ENCODE measurements at places on chromosomes 6 and 20.

DNA sequence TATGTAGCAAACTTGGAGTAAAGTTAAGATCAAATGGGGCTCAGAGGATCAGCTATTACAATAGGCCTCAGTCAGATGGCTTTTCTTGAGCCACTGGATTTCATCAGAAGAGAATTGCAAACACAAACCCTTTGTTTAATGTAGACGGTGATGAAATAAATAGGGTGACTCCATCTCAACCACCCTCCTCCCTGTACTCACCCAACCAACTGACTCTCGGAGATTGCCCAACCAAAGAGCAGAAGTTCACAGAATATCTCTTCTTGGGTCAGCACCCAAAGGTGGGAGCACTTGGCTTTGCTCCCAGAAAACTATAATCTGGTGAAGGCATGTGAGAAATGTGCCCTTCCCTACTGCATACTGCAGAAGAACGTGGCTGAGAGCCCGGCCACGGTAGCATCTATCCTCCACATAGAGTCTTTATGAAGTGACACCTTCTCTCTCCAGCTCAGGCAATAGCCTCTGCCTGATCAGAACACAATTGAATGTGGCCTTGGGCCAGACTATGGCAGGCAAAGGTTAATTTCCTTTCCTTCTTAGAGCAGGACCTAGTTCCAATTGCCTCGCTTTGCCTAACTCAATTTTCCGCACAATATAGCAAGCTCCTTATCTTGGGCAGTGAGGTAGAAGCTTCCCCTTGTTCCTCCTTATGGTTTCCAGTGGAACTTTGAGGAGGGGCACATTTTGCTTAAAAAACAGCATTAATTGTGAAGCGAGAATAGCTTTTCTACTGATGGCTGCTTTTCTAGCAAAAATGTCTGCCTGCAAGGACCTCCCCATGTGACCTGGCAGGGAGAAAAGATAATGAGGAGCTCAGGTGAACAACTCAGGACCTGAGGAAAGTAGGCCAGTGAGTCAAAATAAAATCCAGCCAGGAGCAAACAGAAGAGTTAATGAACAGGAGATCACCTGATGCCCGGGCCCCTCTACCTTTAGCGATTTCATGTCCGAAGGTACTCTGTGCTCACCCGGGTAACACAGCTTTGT lies 79.4 kb downstream of the GFOD1 start:
- no peak for DNase-seq

DNA sequence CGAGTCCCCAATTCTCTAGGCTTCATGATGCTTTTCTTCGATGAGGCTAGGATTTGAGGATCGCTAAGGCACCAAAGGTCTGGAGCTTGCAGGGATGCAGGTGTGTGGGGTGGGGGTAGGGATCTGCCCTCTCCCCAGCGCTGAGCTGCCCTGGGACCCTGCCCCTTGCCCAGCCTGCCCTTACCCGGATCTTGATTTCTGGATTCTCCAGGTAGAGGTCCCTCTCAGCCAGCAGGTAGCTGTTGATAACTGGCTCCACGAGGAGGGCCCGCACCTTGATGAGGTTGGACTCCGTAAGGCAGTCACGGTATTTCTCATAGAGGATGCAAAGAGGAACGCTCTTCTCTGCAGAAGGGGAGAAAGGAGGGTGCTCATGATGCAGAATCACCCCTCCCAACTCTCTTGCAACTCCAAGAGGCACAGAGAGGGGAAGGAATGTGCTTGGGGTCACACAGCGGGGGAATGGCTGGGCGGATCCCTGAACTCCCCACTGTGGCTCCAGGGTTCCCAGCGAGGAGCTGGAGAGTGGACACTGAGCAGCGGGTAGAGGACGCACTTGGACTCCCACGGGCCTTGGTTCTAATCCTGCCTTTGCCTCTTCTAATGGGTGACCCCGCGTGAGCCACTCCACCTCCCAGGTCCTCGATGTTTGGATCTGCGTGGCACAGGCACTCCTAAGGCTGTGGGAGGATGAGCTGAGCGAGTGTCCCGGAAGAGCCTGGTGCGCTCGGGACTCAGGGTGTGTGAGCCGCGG lies 32.7 kb downstream of the TGM2 start:
- DNase-seq: no peak

- no peak for DNase-seq
These were observed 70.6 kb downstream of the MTHFD1L start for GRCh38 chr6:150936021-150936555.

GRCh38 chr20:58239216-58239615 lies 10.8 kb upstream of the ANKRD60 start:
- DNase-seq: no peak

DNA sequence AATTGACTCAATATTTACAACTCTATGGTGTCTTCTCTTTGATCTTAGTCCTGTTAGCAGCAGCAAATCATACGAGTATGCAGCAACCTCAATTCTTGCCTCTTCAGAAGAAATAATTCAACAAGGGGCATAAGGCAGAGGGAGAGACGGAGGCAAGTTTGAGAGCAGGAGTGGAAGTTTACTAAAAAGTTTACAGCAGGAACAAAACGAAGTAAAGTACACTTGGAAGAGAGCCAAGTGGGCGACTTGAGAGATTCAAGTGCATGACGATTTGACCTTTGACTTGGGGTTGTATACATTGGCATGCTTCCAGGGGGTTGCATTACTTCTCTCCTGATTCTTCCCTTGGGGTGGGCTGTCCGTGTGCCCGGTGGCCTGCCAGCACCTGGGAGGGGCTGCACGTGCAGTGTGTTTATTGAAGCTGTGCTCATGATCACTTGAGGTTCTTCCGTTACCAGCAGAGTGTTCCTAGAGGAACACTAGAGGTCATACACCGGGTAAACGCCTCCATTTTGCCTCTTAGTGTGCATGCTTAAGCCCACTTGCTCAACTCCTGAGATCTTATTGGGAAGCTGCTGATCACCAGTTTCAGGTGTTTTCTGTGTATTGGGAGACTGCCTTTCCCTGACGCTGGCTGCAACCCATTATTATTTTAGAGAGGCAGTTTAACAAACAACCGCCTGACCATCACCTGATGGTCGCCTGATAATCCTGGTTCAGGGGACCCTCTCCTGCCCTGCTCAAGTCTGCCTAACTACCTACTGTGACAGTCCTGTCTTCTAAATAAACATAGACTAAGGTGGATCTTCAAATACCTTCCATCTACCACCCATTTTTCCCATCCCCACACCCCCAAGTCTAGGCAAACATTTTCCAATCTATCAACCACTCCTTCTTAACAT lies 172.4 kb upstream of the MYLIP start:
- no peak for DNase-seq

DNA sequence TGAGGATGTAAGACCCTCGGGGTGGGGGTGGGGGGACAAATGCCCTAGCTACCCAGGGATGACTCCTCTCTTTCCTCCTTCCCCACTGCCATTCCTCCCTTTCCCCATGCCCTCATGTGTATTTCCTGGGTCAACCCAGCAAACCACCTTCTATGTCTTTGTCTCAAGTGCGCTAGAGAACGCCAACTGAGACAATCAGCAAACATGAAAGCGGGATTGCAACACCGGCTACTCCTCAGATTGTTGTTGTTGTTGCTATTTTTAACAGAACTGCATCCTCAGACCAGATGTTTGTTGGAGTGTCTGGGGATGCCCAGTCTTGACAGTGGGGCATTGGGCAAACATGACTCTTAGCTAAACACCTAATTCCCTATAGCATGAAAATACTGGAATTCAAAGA lies 39.3 kb upstream of the HIVEP1 start:
- no peak for DNase-seq

- DNase-seq: no peak
These were observed 80.6 kb upstream of the PROKR2 start for GRCh38 chr20:5397393-5397792.

DNA sequence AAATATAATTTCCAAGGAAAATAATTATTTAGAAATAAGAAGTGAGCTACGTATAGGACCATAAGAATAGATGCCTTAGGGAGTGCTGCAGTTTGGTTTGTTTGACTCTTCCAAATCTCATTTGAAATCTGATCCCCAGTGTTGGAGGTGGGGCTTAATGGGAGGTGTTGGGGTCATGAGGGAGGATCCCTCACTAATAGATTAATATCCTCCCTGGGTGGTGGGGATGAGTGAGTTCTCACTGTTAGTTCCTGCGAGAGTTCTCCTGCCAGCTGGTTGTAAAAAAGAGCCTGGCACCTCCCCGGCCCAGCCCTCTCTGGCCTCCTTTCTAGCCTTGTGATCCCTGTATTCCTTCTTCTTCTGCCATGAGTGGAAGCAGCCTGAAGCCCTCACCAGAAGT lies 69.3 kb downstream of the RCAN2 start:
- no peak for DNase-seq

DNA sequence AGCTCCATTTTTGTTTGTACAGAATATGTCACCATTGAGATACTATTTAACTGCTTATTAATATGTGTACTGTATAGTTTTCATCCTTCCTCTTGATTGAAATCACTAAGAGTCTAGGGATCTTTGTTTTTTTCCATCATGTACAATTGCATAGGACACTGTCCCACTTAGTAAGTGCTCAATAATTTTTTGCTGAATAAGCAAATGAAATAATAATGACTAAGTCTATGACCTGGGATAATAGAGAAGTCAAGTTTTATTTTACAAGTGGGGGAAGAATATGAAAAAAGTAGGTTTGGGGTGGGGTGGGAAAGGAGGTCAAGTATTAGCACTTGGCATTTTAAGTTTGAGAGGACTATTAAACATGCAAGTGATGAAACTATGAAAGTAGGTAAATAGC lies 4.5 kb upstream of the EYS start:
- no peak for DNase-seq

GRCh38 chr6:148309301-148309700 lies 33.3 kb upstream of the SASH1 start:
- no peak for DNase-seq

- DNase-seq: no peak
These were observed 1955.7 kb upstream of the DEFB115 start for GRCh38 chr20:29301624-29302259.

GRCh38 chr6:30211899-30212298 lies 1.3 kb downstream of the TRIM26 start:
- no peak for DNase-seq

DNA sequence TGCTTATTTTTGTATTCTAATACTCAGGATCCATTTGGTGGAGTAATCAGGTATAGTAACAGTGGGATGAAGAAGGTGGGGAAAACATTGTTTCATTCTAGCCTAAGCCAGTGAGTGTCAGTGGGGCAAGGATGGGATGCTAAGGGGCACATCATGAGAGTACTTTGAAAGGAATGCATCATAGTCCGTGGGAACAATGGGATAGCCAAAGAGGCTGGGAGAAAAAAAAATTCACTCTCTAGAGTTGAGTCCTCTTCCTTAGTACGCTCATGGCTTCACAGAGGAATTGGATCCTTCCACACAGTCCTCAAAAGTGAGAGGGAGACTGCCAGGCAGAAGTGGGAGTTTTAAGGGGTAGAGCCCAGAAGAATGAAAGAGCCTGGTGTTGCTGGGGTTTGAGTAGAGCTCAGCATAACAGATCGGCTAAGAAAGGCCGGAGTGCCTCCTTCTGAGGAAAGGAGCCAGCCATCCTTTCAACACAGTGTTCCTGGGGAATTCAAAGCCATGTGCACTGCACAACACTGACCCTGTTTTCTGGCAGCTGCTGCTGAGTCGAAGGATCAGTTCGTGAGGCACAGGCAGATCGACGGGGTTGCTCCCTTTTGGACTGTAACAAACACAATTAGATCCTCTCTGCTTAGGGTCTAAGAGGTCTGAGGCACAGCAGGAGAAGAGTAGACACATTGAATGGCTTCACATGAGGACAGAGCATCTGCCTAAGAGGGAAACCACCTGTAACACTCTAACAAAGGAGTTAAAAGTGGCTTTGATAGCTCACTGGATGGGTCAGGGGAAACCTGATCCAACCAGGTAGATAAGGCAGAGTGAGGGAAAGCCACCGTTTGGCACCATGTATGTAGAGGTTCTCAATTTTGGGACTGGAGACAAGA lies 61.2 kb downstream of the ELOVL5 start:
- DNase-seq: no peak

DNA sequence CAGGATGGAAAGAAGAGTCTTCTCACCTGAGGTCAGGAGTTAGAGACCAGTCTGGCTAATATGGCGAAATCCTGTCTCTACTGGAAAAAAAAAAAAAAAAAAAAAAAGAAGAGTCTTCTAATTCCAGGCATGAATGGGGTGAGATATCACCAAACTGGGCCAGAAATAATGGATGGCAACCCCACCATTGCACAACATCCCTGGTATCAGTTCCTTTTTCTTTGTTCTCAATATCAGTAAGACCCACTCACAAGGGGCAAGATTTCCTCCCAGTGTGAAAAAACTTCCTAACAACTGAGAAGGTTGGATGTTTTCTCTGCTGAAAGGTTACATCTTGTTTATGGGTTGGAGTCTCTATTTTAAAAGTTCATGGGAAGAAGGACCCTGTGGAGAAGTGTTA lies 23.6 kb upstream of the NR2E1 start:
- no peak for DNase-seq

DNA sequence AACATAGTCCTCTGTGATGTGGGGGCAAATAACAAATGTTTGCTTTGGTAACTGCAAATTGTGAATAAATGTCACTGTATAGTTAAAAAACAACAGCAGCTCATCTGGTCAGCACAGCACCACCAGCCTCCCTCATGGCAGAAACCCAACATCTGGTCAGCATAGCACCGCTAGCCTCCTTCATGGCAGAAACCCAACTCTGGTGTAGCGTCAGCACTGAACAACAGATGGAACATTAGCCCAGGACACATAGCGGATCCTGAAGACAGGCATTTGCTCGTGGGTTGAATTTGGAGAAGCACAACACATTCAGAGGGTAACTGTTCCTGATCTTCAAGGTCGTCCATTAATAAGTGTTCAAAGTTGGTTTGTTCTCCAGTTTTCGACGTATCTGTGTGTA lies 265.9 kb downstream of the DLL1 start:
- DNase-seq: no peak

- no peak for DNase-seq
These were observed 88.0 kb downstream of the PRND start for GRCh38 chr20:4809707-4810106.

DNA sequence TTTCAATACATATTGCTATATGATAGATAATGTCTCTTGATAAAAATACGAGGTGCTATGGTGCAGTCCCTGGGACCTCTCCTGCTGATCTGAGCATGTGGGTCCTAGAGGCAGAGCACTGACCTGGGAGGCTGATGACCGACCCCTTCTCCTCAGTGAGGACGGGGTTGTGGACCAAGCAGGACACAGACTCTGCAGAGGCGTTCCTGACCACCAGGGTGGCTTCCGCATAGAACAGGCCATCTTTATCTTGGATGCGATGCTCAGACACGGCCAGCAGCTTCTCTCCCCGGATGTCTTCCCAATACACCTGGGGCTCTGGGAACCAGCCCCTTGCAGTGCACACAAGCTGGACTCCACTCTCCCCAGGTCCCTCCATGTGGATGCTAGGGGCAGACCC lies 4.2 kb downstream of the BTNL2 start:
- DNase-seq: no peak

- DNase-seq: no peak
These were observed 66.6 kb downstream of the CLVS2 start for GRCh38 chr6:123062670-123063069.

Measured in activated T-cell treated with anti-CD3 and anti-CD28 coated beads, Interleukin-2, amount 50 U/mL, for 24 hours (primary cell).